ENCODE measurements at places on chromosomes 6 and 20. TPM values are rescaled to one million over a fixed set of nuclear protein-coding genes. Genes with fewer than 3 reads are reported as not detected.

The WFDC12 gene
- not detected for total RNA-seq

- no peak for DNase-seq
These were observed 5.2 kb downstream of the PRELID3B start for GRCh38 chr20:59037386-59037785.

DNA sequence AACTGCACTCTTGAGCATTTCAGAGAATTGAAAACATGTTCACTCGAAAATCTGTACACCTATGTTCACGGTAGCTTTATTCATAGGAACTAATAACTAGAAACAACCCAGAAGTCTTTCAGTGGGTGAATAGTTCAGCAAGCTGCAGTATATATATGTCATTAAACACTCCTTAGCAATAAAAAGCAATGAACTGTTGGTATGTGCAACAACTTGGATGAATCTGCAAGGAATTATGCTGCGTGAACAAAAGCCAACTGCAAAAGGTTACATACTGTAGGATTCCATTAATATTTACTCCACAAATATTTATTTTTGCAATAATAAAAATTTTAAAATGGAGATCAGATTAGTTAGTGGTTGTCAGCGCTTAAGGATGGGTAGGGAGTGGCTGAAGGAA is 22.1 kb upstream of the FKBP1A start:
- peak; percentile 78 for DNase-seq

GRCh38 chr20:60313614-60314013 is 355.4 kb downstream of the CDH26 start:
- no peak for DNase-seq

- DNase-seq, result no peak
These were observed 137.6 kb downstream of the MRPL14 start for GRCh38 chr6:43989581-43990146.

The IL17A gene
- total RNA-seq, result not detected

- peak; percentile 6 for DNase-seq
These were observed 397 bp downstream of the WDR27 start for GRCh38 chr6:169701311-169701953.

The CUL9 gene
- total RNA-seq, result 43.8 TPM

GRCh38 chr6:63516186-63516944 is 55.9 kb upstream of the LOC128125822 start:
- peak; percentile 5 for DNase-seq

GRCh38 chr20:35511814-35512420 is 17.5 kb downstream of the C20orf173 start:
- peak; percentile 68 for DNase-seq

The CST4 gene
- total RNA-seq, result 0.98 TPM

The CNR1 gene
- not detected for total RNA-seq

DNA sequence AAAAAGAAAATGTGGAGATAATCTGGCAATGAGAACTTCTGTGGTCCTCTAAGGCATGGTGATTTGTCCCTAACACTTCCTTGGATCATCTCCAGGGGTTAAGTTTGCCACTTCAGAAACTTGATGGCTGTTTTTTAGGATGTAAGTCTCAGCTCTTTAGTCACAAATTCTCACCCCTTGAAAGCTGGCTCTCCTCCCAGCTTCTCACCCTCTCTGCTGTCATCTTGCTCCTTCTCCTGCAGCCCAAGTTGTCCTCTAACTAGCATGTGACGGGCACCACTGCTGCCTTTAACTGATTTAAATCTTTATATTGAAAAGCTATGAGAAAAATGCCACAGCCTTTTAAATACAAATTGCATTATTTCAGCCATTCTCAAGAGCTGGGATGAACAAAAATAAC is 107.8 kb downstream of the MAP3K5 start:
- DNase-seq, result no peak

GRCh38 chr6:41326092-41326491 is 9.3 kb upstream of the NCR2 start:
- no peak for DNase-seq

GRCh38 chr6:27280064-27280539 is 32.0 kb downstream of the POM121L2 start:
- peak; percentile 74 for DNase-seq

The TFAP2B gene
- not detected for total RNA-seq

- DNase-seq, result no peak
These were observed 3.4 kb upstream of the EEF1E1 start for GRCh38 chr6:8105791-8106190.

The EPPIN gene
- not detected for total RNA-seq

- no peak for DNase-seq
These were observed 13.4 kb upstream of the MOCS1 start for GRCh38 chr6:39947611-39948068.

GRCh38 chr6:135667691-135668455 is 170.3 kb upstream of the AHI1 start:
- DNase-seq, result peak; percentile 54

The PTGIS gene
- 0.18 TPM for total RNA-seq

DNA sequence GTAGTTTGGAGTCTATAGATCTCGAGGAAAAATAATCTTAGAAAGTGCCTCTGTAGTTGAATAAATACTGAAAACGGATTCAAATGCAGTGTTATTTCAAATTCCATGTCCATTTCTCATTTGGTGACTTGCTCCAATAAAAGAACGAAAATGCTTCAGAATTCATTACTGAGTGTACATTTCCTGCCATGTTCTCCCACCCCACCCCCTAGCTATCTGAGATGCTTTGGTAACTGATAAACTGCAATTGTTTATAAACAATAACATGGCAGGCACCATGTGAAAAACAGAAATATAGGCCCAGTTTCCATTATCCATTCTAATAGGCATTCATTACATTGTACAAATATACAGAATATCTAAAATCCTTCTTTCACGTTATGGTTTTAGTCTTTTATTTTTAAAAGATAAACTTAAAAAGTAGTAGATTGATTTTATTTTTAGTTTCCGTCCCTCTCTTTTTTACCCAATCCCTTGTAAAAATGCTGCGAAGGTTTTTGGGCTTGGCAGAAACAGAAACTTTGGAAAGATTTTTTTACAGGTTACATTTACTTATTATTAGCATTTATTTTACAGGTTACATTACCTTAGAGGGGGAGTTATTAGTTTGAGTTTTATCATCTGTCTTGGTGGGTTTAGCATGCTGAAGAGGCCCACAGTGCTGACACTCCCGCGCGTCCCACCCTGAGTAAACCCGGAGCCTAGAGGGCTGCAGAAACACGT is 1.5 kb downstream of the FAM162B start:
- no peak for DNase-seq

- no peak for DNase-seq
These were observed 5.7 kb downstream of the LAMP5 start for GRCh38 chr20:9520086-9520485.

- DNase-seq, result no peak
These were observed 37.6 kb downstream of the BEND3 start for GRCh38 chr6:107077710-107078109.

- no peak for DNase-seq
These were observed 129.5 kb downstream of the LRRC1 start for GRCh38 chr6:53924277-53924676.

The OXT gene
- not detected for total RNA-seq

The TAGAP gene
- not detected for total RNA-seq

DNA sequence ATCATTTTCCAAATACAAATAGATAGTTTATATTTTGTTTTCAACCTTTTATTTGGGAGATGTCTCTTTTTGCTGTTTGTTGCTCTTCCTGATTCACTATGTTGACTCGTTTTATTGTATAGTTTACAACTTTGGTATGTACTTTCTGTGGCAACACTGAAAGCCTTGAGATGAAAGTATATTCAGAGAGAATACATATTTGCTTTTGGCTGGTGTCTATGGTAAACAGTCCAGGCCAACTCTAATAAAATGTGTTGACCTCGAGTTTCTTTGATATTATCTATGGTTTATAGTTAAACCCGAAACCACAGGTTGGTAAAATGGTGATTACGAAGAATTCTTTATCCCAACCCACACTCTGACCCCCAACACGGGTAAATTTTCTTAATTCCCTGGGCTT is 919.6 kb upstream of the MAP3K7 start:
- DNase-seq, result peak; percentile 73

The TPX2 gene
- total RNA-seq, result 128 TPM

DNA sequence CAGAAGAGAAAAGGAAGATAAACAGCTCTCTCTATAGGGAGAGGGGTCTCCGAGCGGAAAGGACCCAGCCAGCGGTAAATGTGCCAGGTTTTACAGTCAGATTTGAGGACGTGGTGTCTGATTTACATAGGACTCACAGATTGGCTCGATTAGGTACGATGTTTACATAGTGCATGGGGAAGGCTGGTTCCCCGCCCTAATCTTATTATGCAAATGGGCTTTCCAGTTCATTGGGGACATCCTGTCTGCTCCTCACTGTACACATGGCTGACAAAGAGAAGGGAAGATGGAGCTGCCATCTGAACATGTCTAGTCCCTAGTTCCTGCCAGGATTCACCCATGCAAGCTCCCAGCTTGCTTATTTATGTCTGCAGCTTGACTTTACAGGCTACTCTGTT is 119.9 kb downstream of the RNF144B start:
- DNase-seq, result no peak

DNA sequence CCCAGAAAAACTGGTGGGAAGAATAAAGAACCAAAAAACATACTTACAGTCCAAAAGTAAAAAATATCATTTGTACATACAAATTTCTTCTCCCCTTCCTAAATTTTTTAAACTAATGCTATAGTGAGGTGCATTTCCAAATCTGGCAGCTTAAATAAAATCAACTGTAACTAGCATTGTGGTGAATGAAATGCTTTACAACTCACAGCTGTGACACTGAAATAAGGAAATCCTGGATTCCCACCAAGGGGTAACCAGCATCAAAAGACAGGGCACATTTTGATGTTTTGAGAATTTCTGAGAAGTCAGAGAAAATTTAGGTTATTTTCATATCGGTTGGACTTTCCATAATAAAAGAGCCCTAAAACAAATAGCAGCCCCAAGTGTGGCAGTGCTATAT is 27.3 kb downstream of the BACH2 start:
- no peak for DNase-seq

- no peak for DNase-seq
These were observed 160.8 kb downstream of the CDC5L start for GRCh38 chr6:44548319-44548718.

The NKX2-4 gene
- total RNA-seq, result not detected

The NKAIN4 gene
- not detected for total RNA-seq

The C6orf58 gene
- total RNA-seq, result not detected

GRCh38 chr20:17795003-17795402 is 95.2 kb downstream of the BANF2 start:
- no peak for DNase-seq

DNA sequence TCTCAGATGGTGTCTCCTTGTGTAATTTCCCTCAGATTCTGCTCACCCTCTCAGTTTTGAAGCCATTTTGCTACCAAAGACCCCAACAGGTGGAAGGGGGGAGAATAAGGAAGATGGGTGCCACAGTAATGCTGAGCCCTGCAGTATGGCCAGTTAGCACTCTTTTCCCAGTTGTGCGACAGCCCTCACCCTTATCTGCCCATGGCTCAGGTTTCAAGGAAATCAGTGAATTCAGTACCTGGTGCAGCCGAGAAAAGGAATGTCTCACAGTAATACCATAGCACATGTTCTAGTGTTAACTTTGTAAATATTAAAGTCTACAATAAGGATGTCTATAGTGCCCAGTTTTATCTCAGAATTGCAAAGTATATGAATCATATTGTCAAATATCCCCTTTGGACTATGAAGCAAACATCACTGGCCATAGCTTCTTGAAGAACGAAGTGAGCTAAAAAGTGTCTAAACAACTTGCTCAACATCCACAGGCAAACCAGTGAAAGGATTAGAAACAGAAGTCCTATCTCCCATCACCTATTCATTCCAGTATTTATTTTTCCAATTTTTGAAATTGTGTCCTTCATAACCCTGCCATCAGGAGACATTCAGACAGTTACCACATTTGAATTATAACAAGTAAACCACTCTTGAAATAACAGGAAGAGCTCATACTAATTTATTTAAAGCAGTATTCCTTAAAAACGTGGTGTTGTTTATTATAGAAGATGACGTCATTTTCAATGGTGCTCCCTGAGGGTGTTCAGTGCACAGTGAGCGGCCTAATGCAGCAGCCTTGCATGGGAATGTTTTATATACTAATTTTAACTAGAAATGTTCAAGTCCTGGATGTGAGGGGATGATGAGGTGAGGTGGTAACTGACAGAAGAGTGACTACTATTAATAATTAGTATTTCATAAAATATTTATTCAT is 366.2 kb downstream of the TFAP2A start:
- DNase-seq, result peak; percentile 20

The VNN1 gene
- total RNA-seq, result 0.12 TPM

GRCh38 chr6:13355999-13356785 is 27.9 kb upstream of the TBC1D7 start:
- no peak for DNase-seq

- DNase-seq, result no peak
These were observed 29.7 kb upstream of the MDFI start for GRCh38 chr6:41608443-41609151.

The ADGB gene
- total RNA-seq, result not detected

The PRDM13 gene
- not detected for total RNA-seq

DNA sequence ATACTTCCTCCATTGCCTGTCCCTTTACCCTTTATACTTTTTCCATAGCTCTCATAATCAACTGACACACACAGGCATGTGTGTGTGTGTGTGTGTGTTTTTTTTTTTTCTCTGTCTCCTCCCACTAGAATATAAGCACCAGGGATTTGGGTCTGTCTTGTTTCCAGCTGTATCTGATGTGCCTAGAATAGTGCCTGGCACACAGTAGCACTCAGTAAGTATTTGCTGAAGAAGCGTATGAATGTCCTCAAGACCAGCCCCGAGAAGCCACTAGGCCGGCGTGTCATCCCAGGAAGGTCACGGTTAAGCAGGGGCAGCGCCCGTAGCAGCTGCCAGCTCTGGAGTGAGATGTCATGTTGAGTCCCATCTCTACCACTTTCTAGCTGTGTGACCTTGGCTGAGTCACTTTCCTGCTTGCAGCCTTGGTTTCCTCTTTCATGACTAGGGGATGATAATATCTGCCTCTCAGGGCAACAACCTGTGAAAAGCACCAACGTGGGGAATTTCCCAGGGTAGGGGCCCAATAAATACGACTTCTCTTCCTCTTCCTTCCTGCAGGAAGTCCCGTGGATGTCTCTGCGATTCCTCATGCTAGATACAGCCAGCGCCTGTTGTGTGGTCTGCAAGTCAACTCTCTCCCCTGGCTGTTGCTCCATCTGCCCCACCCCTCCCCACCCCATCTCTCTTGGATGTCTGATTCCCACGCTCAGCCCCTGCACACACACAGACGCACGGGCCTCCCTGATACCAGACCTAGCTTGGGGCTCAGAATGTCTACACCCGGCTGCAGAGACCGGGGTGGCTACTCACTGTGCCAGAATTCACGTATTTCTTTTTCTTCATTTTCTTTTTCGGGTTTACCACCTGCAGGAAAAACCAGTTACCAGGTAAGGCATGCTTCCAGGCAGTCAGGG is 58.1 kb downstream of the RAB44 start:
- peak; percentile 85 for DNase-seq

DNA sequence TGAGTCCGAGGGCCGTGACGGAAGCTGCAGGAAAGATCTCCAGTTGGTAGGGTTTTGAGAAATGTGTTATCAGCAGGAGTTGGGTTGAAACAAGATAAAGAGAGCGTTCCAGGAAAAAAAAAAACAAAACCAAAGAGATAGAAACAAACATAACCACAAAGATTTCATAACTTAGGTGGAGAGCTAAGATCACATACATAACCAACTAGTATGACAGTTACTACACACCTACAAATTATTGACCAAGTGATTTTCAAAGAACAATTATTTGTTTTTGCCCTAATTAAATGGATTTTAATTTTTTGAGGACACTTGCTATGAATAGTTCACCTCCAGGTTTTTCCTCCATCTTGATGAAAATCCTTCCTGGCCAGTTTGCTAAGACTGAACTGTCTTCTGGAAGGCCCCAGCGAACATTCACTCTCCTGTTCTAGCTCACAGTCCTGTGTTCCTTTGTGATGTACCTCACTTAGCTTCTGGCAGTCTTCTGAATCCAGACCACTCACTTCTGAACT is 69.4 kb downstream of the SNX9 start:
- no peak for DNase-seq

The PXDC1 gene
- total RNA-seq, result 46.2 TPM

Data from PC-3 (cell line).